Daoy (cell line): ENCODE measurements at places on chromosomes 2 and 18. TPM values are rescaled to one million over a fixed set of nuclear protein-coding genes. Genes with fewer than 3 reads are reported as not detected.

OSBPL6 gene
- total RNA-seq: 3.8 and 4.5 TPM in 2 replicates

IFT172 gene
- 21.1 and 30.1 TPM in 2 replicates for total RNA-seq

PLEKHH2 gene
- 0.51 and 1.2 TPM in 2 replicates for total RNA-seq

C2orf78 gene
- total RNA-seq: under 0.01 TPM in 1 of 2 replicates, not detected in the other

TPO gene
- total RNA-seq: not detected in 2 replicates

STAT4 gene
- total RNA-seq: 0.06 and 0.48 TPM in 2 replicates

CNGA3 gene
- not detected in 2 replicates for total RNA-seq

PLB1 gene
- total RNA-seq: 0.83 and 0.86 TPM in 2 replicates

DNA sequence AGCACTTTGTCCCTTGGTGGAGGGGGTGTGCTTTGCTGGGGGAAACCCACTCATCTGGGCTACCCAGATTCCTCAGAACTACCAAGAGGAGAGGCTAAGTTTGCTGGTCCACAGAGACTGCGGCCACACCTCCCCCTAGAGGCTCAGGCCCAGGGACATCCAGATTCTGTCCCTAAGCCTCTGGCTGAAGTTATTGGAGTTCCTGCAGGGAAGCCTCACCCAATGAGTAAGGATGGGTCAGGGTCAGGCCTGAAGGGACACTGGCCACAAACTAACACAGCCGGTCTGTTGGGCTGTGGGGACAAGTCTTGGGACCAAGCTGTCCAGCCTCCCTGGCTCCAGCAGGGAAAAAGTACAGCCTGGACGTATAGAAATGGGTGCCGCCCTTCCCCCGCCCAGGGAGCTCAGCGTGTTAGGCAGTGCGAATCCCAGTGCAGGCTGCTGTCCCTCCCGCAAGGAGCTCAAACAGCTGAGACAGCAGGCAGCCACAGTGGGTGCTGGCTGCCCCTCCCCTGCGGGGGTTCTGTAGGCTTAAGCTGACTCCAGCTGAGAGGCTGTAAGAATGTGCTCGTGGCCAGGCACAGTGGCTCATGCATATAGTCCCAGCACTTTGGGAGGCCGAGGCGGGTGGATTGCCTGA, 86.9 kb upstream of the ARL5A start:
- no peak for DNase-seq

DNA sequence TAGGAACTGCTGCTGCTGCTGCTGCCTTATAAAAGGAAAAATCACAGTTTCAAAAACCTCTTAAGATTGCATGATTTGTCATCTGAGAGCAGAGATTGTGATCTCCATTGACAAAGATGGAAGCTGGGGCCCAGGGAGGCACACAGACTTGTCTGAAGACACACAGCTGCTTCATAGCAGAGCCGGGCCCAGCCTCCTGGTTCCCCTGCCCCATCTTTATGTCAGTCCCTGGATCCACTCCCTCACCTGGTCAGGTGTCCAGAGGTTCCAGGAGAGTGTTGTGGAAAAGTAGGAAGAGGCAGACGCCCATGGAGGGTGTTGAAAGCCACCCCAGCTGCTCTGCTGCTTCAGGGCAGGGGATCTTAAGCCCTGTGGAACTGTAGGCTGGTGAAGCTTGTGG, 20.0 kb downstream of the STEAP3 start:
- no peak for DNase-seq

DNA sequence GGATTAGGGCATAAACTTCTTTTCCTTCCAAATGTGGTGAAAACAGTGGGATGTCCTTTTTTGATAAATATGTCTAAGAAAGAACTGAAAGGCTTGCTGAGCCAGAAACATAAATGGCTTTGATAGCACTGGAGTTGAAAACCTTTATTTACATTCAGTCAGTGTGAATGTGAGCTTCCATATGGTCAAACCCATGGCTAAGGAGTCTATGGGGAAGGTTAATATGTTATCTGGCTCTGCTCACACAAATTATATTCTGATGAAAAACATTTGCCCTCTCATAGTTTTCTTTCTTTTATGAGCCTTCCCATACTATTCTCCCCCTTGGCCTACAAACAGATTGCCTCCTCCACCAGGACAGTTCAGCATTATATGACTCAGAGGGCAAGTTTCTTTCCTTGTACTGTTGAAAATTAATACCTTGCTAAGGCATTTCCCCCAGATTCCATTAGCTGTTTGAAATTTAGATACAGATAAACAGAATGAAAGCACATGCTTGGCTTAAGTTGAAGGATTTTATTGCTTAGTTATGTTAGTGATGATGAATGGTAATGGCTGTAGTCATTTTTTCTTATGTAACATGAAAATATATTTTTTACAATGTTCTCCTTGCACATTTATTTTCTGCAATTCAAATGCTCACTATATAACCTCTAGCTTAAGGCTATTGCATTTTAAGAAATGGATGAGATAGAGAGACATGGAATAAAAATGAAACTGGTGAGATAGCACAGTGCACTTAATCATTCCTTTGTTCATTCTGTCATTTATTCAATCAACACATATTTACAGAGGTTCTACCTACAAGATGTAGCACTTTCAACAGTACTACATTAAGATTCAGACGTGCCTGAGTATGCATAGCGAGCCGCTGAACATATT, 544.1 kb downstream of the LRRTM4 start:
- DNase-seq: no peak
